ENCODE measurements at places on chromosomes 13 and 19.

DNA sequence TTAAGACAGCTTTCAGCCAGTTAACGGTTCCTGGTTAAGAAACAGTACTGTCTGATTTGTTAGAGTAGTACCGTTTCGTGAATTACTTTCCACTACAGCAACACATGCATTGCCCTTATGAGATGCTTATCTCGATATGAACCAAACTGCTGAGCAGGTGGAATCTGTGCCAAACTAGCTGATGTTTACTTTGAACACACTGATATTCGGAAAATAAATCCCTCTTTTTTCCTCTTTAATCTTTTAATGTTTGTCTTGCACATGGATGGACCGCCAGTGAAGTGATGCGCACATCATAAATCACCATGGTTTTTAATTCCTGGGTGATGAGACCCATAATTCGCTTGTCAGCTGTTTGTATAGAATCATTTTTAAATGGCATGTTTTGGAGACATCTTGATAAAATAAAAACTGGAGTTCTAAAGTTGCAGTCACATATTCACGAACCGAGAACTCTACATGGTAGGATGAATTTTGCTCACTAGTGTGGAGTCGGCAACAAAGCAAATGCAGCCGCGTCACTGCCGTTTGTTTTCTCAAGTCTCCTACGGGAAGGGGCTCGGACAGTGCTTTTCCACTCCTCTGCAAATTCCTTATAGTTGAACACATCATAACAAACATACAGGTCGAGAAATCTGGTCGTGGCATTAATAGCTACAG is 1.1 kb downstream of the GJA3 start:
- DNase-seq = no peak

DNA sequence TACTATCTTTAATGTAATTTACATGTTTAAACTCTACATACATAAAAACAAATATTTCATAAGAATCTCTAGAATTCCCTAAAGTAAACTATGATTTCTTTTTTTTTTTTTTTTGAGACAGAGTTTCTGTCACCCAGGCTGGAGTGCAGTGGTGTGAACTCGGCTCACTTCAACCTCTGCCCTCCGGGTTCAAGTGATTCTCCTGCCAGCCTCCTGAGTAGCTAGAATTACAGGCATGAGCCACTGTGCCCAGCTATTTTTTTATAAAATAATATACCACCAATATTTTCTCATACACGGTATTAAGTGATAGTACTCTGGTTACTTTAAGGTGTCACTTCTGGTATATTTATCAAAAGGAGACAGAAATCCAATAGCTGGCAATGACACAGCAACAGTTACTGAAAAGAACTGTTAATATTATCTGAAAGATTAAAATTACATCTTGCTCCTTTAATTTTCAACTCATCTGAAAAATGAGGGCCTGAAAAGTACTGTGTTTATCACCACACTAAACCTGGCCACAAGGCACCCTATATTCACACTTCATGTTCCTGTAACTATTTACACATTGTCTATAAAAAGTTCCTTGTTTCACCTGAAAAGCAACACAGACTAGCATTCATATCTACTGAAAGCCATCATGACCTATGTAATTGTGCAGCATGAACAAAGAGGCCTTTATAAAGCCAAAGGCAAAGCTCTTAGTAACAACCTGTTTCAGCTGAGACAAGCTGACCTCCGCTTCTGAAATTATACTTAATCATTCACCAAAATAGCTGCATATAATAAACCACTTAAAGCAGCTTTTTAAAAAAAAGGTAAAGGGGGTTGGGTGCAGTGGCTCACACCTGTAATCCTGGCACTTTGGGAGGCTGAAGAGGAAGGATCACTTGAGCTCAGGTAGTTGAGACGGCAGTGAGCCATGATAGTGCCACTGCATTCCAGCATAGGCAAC is 106.1 kb downstream of the SLC25A15 start:
- DNase-seq = no peak

DNA sequence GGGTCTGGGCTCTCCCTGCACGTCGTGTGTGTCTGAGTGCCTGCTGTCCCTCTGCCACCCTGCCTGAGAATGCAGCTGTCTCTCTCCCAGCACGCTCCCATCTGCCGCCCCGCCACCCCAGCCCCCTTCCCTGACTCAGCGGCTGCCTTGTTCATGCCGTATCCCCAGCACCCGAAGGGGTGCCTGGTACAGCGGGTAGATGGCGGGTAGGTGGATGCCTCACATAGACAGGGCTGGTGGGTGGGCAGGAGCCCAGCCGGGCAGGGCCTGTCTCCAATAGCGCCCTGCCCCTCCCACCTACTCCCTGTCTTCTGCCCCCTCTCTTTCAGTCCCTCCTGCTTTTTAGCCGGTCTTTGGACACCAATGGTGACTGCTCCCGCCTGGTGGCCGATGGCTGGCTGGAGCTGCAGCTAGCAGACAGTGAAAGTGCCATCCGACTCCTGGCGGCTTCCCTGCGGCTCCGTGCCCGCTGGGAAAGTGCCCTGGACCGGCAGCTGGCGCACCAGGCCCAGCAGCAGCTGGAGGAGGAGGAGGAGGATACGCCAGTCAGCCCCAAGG is 30.3 kb downstream of the DHX34 start:
- DNase-seq = peak; percentile 20

DNA sequence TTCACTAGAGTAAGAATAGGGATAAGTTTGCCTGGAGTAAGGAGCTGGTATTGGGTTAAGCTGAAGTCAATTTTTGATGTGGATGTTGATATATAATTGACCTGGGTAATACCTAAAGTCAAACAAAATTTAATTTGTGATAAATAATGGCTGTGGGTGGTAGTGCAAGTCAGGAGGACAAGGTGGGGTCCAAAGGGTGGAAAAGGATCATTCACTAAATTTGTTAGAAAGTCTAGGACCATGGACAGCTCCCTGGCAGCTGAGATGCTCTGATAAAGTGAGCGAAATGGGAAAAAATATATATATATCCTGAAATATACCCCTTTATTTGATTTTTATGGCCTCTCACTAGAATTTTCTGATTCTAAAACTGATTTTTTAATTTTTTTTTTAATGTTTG is 463.5 kb downstream of the GPC6 start:
- DNase-seq = no peak

DNA sequence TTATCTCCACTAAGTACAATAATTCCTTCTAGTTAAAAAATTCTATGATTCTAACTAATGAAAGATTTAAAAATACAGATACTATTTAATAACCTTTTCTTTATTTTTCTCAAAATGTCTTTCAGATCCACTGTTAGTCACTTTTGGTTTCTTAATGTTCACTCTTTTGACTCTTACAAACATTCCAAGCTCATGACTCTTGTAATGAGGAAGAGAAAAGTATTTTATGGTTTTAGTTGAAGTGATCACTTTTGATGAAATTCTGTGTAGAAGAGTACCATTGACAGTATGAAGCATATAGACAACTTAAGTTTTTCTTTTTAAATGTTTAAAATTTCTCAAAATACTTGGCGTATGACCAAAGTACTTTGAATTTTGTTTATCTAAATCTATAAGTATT is 27.8 kb downstream of the COG3 start:
- DNase-seq = no peak

DNA sequence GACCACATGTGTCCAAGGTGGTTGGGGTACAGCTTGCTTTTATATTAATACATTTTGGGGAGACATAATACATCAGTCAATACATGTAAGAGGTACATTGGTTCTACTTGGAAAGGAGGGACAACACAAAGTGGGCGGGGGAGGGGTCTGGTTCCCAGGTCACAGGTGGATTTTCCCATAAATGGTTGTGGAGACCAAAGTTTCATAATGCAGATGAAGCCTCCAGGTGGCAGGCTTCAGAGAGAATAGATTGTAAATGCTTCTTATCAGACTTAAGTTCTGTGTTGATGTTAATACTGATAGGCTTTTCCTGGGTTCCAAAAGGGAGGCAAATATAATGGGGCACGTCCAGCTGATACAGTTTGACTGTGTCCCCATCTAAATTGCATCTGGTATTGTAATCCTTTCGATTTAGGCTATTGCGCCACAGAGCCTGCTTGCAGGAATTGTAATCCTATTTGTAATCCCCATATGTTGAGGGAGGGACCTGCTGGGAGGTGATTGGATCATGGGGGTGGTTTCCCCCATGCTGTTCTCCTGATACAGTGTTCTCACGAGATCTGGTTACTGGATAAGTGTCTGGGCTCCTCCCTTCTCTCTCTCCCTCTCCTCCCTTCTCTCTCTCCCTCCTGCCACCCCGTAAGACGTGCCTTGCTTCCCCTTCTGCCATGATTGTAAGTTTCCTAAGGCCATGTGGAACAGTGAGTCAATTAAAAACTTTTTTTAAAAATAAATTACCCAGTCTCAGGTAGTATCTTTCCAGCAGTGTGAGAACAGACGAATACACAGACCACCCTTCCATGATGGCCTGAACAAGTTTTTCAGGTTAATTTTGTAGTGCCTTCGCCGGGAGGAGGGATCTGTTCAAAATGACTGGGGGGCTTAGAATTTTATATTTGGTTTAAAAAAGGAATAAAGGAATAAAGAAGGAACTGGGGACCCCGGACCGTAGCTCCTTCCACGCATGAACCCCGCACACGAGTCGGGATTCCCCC is 44.9 kb downstream of the ZNF823 start:
- peak; percentile 6 for DNase-seq

DNA sequence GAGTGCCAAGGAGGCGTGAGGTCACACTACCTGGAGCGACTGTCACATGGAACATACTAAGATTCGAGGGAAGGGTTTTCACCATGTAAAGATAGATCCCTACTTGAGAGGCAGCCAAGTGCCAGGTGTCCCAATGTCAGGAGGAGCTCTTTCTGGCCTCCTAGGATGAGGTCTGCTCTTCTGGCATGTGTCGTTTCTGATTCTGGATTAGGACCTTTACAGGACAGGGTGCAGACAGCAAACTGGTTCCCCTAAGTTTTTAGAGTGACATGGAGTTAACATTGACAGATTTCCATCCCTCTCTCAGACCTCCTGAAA is 75.3 kb downstream of the ZNF536 start:
- no peak for DNase-seq

DNA sequence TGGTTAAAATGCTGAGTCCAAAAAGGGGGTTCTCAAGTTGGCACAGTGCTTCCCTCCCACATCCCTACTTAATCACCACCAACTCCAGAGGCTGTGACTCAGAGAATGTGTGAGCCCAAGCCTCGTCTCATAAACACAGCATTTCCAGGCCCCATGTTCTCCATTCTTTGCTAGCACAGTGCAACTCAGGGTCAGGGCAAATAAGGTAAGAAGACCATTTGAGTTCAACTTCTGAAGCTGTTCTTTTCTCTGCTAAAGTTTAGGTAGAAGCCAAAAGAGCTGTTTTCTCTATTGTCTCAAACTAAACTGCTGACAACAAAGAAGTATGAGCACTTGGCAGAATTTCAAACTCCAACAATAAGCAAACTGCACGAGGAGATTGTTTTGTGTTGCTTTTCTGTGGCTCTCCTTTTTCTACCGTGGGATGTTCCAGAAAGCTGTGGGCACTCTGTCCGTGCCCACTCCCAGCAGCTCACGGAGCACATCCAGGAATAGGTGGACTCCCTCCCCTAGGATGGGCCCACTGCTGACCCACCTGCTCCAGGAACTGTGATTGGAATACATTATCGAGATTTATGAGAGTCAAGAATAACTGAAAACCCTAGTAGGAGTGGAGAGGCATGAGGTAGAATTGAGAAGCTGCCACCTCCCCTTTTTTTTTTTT is 494.3 kb downstream of the COG6 start:
- DNase-seq = no peak

GRCh38 chr19:39677961-39678889 is 22.5 kb downstream of the LGALS16 start:
- peak; percentile 44 for DNase-seq

GRCh38 chr19:19039901-19040300 is 6.5 kb downstream of the ARMC6 start:
- no peak for DNase-seq

- DNase-seq = no peak
These were observed 1.2 kb upstream of the NKPD1 start for GRCh38 chr19:45161738-45162607.

- DNase-seq = peak; percentile 32
These were observed 20.0 kb downstream of the ENOX1 start for GRCh38 chr13:43766725-43767124.

GRCh38 chr19:57642396-57643046 is 9.6 kb downstream of the ZNF211 start:
- DNase-seq = no peak

DNA sequence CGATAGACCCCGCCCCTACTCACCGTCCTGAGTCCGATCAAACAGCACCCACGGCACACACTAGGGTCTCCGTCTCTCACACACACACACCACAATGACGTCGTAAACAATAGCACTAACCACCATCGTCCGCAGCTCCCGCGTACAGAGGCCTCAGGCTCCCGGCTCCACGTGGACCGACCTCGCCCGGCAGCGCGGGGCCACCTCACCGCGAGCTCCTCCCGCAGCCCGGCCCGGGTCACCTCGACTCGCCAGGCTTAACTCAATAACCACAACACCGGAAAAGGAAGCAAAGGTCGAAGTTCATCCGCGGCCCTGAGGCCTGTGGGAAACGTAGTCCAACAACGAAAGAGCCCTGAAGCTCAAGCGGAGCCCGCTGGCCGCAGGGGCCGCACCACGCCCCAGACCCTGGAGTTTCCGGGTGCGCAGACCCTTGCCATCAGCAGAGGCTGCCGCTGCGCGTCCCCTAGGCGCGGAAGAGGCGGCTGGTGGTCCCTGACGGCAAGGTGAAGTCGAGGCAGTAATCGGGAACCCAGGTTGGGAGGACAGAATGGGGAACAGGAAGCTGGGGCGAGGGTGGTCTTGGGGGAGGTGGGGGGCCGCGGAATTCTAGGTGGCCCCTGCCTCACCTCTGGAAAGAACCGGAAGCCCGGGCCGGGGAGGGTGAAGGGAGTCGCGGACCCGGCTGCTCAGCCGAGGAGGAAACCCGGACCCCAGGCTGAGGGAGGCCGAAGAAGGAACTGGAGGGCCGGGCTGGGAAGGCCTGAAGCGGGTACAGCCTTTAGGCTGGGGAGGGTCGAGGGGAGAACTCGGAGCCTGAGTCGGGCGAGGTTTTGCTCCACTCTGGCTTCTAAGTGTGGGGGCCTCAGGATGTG is at the start of gene ZNF529:
Gene ZNF529, minus strand, starts transcription at position 273 of the 875 bp plus-strand sequence. CDS start 946 bp downstream, outside the sequence.
- peak; percentile 83 for DNase-seq

DNA sequence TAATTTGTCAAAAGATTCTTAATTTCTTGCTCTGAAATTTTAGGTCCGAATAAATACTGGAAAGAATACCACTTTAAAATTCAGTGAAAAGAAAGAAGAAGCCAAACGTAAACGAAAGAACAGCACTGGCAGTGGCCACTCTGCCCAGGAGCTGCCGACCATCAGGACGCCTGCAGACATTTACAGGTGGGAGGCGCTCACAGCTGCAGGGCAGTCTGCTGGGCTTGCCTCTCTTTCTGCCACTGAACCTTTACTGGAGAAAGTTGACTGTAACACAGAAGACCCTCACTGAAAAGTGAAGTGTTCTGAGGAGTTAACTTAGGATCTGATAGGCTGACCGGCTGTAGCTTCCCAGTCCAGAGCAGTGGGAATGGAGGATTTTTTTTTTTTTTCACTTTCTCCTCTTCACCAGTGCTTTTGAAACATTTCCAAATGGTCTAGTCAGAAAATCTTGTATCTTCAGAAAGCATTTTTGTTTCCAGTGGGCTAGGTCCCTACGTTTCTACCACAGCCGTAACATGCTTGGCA is 69.1 kb downstream of the URI1 start:
- no peak for DNase-seq

Measured in NCI-H1092 treated with DMSO at 0.1 percent for 48 hours (cell line).